Skeletal muscle cell (primary cell): ENCODE measurements at places on chromosomes 6 and 20.

- DNase-seq: no peak
These were observed 89.3 kb upstream of the JAG1 start for GRCh38 chr20:10763112-10763511.

DNA sequence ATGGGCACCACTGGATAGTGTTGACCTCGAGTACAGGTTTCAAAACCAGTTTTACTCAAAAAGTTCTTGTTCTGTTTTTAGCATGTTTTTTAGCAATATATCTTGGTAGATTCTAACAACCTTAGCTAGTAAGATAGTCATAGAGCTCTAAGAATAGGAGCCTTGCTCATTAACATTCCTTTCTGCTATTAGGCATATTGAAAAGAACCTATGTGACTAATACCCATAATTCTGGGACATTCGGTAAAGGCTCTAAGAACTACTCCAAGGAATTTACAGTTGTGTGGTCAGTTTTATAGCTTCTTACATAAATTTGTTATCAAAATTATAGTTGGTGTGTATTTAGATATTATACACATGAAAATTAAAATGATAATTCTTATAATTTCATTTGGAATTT is 11.6 kb downstream of the SLC9A8 start:
- no peak for DNase-seq

GRCh38 chr6:25083784-25084507 is 148.2 kb upstream of the RIPOR2 start:
- DNase-seq: no peak

DNA sequence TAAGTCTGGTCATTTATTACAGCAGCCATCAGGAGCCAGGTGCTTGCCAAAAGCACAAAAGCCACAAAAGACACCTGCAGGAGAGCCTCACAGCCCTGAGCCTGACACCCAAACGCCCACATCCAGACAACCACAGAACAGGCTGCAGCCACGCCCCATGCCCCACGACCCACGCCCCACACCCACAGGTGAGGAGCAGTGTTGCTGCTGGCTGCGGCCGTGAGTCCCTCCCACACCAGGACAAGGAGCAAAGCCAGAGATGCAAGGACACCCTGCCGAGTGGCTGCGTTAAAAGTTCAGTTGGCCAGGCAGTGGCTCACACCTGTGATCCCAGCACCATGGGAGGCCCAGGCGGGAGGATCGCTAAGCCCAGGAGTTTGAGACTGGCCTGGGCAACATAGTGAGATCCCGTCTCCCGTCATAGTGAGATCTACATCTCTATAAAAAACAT is 43.0 kb downstream of the SLC2A4RG start:
- no peak for DNase-seq

DNA sequence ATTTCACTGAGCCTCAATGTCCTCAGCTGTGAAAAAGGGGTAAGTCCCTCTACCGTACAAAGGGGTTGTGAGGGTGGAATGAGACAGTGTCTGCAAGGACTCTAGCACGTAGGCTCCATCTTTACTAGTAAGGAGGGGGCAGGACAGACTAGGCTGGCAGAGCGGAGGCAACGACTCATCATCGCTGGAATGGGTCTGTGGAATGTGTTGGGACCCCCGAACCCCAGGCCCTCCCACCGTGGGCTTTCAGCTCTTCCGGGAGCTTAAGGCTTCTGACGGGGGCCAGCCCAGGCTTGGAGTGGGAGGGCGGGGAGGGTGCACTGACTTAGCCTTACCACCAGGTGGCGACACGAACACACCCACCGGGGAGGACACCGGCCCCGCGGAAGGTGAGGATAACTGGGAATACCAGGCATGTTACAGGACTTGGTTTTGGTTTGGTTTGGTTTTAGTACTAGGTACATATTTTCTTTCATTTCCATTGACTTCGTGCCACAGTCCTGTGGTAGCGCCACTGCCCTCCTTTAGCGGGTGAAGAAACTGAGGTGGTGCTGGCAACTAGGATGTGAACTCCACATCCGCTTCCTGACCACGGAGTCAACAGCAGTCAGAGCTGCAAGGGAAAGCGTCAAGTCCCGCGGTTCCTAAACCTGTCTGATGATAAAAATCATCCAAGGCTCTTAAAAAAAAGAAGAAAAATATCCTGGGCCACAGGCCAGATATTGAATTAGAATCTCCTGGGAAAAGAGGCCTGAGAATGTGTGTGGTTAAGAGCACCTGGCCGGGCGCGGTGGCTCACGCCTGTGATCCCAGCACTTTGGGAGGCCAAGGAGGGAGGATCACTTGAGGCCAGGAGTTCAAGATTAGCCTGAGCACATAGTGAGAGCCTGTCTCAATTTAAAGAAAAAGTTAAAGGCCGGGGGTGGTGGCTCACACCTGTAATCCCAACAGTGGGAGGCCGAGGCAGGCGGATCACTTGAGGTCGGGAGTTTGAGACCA is 10.3 kb upstream of the TULP1 start:
- DNase-seq: no peak

DNA sequence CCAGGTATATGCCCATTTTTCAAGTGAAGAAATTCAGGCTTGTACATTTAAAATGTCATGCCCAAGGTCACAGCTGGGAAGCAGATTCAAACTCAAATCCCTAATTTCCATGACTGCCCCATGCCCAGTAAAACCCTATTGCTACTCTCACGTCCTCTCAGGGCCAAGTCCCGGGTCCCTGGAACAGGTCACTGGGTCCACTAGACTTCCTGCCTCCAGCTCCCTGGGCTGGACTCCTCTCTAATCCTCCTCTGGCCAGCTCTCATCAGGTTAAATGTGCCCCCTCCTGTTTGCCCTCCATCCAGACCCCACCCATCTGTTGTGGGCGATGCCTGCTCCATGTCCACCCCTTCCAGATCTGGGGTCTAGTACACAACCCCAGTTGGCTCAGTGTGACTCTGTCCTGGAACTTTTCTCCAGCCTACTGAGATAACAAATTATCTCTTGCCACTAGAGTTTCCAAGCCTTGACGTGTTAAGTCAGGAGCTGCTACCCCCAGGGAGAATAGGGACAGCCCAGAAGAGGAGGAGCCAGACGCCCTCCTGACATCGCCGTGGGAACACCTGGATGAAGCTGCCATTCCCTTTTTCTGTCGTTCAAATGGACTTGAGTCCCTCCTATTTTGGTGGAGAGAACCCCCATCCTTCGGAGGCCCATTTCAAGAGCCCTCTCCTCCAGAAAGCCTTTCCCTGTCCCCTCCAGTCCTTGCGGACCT is 3.7 kb upstream of the SPDEF start:
- DNase-seq: no peak

- no peak for DNase-seq
These were observed 712.7 kb downstream of the DHX35 start for GRCh38 chr20:39674842-39675241.

DNA sequence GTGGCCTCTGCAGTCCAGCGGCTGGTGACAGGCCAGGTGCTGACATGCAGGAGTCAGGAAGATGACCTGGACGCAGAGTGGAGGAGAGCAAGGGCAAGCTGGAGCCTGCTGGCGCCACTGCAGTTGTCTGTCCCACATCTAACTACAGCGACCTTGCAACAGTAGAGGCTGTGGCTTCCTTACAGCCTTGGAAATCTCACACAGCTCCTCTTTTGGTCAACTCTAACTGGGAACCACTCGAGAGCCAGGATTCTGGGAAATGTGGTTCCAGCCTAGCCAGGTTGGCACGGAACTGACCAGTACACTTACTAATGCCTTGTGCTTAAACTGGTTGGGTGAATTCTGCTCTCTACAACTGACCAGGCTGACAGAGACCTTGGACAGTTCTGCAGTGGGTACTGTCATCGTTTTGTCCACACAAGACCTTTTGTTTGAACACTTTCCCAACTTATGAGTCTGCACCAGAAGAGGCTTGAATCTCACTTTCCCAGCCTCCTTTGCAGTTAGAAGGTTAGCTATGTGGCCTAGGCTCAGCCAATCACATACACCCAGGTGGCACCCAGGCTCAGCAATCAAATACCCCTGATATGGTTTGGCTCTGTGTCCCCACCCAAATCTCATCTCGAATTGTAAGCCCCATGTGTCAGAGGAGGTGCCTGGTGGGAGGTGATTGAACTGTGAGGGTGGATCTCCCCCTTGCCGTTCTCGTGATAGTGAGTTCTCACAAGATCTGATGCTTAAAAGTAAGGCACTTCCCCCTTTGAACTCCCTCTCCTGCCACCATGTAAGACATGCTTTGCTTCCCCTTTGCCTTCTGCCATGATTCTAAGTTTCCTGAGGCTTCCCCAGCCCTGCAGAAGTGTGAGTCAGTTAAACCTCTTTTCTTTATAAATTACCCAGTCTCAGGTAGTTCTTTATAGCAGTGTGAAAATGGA is 153.5 kb downstream of the ZMYND8 start:
- no peak for DNase-seq

DNA sequence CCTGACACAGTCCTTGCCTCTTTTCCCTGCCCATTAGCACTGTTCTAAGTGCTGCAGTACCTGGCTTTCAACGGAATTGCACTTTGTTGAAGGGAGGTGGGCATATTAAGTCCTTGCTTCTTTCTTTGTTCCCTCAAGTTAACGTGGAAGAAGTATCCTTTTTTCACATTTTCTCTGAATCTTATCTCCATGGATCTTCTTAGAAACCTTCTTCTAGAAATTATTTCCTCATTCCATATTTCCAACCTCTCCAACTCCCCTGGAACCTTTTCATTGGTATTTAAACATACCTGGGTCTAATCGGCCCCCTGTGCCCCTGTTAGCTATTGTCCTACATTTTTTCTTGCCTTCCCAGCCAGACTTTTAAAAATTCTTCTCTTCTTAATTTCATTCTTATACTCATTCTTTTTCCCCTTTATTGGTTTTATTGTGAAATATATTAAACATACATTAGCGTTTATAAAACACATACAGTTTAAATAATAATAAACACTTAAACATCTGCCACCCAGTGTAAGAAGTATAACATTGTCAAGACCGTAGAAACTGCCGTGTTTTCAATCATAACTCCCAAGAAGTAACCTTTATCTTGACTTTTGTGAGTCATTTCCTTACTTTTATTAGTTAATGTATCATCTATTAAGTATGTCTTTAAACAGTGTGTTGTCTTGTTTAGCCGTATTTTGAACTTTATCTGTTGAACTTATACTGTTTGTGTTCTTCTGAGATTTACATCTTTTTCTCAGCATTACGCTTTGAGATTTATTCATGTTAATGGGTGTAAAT is 118.2 kb downstream of the CDKAL1 start:
- no peak for DNase-seq

- DNase-seq: no peak
These were observed 23.6 kb upstream of the STX16 start for GRCh38 chr20:58627212-58628072.

DNA sequence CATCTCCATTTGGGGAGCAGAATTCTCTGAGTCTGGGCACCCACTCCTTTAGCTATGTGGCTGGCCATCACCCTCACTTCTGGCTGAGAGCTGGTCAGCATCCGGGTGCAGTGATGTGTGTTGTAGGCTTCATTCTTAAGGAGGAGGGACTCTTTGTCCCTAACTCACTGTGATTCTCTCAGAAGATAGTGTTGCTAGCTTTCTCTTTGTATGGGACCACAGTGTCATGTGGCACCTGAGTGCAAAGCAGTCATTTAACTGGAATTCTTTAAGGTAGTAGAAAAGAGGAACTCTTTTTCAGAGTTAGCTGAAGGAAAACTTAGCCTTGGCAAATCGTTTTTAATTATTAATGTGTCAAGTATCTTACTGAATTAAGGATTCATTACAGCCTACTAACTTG is 165.9 kb downstream of the JARID2 start:
- DNase-seq: no peak

DNA sequence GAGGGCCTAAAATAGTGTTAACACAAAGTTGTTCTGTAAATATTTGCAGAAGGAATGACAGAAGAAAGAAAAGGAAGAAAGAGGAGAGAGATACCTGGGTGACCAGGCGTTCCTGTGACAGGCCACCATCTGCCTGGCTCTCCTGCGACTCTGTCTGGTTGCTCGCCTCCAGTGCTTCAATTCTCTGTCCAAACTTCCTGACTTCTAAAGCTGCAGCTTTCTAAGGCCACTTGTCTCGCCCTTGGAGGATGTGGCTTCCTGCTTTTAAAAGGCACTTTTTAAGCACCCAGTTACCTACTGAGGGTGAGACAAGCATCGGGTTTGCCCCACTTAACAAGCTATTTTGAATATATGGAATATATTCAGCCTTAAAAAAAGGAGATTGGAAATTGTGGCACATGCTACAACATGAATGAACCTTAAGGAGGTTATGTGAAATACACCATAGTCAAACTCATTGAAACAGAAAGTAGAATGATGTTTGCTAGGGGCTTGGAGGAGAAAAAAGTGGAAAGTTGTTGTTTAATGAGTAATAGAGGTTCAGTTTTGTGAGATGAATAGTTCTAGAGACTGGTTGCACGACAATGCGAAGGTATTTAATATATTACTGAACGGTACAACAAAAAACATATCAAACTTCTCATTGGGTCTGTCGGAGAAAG is 32.8 kb downstream of the VIP start:
- DNase-seq: no peak
